ENCODE measurements at places on chromosomes 12 and 14.

DNA sequence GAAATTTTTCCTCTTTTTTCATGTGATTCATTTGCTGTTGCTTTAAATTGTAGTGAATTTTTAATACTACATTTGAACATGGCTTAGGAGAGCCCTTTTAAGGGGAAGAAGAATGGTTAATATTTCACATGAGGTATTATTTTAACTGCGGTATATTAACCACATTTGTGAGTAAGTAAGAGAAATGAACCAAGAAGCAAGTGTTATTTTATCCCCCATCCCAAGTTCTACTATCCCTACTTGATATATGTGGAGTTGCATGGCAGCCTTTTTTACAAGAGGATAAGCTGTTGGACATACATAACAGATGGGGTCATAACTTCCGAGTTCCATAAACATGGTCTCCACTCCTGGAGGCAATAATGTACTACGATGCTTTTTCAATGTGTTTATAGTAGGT is 623.3 kb downstream of the LRFN5 start:
- no peak for DNase-seq

GRCh38 chr12:120215766-120216735 is 15.1 kb upstream of the RPLP0 start:
- no peak for DNase-seq

DNA sequence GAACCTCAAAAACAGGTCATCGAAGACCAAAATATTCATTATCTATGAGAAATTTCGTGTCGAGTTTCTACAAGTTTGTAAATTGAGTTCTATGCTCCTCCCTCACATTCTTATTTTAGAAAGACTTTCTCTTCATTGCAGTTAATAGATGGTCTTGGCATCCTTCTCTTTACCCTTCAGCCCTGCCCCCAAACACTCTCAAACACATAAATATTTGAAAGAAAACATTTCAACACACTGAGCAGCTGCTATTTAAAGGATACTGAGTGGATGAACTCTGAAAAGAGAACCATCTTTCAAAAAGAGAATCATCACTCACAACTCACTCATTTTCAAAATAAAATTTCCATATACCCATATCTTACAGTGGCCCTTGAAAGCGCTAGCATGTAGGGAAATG is 67.1 kb downstream of the NUAK1 start:
- DNase-seq, result no peak

- no peak for DNase-seq
Observed at GRCh38 chr12:77247542-77247941, 182.2 kb upstream of the E2F7 start.

DNA sequence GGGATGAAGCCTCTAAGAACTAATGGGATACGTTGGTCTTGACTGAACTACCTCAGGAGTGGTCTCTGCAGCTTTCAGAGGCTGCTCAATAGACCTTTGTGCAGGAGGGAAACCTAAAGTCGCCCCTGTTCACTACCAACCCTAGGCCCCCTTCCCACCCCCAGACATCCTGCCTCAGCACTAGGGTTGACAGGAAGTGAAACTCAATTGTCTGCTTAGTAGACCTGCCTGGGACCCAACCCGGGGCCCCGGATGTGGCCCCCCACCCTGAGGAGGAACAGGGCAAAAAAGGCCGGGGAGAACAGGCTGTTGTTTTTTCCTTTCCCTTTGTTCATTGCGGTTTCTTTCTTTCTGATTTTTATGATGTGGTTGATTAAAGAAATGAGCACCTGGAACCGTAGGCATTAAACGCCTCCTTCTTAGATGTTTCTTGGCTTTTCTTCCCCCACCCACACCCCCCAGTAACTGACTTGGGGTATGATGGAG is 1.6 kb upstream of the DGKA start:
- DNase-seq, result peak; percentile 79

DNA sequence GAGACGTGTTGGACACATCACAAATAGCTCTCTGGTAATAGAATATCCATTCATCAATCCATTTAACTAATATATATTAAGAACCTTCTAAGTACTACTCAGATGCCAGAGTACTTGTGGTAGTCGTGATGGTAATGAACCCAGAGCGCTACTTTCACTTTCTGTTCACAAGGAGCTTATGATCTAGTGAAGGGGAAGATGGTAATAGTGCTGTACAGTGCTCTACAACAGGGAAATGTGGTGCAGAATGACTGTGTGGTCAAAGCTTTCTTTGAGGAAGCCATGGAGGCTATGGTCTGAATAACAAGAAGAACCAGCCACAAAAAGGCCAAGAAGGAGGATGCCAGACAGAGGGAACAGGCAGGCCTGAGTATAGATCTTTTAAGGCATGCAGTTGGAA is 212.0 kb downstream of the PTPRO start:
- DNase-seq, result no peak

DNA sequence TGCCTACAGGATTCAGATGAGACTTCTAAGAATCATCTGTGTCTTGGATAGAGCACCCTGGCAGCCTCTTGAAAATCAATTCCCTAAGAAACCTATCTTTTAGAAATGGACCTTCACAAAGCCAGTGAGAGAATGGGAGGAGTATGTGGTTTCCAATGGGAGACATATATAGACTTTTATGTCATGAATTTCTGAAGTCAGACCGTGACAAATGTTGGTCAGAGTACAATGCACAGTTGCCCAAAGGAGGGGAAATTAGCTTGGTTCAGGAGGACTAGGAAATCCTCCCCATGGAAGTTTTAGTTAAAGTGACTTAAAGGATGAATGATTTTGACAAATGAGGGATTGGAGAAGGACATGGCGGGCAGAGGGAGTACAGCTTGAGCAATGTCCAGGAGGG is 194.4 kb downstream of the DAD1 start:
- no peak for DNase-seq

GRCh38 chr12:113537046-113537750 is 65.5 kb upstream of the LHX5 start:
- no peak for DNase-seq

DNA sequence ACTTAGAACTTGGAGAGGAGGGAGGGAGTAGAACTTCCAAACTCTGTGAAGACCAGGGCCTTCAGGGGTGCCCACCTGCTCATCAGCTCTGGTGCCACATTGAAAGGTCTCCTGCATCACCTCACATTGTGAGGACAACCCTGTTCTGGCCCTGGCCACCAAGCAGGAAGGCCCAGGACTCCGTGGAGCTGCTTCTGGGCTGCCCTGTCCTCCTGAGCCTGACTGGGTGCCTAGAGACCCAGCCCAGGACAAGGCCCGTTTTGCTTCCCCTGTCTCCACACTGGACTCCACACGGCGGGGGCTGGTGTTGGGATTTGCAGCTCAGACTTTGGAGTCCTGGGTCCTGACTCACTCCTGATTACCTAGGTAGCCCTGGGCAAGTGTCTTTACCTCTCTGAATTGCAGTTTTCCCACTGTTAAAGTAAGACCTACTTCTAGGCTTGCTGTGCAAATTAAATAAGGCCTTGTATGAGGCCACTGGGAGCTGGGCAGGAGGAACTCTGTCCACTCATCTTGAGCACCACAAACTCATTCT is 12.5 kb upstream of the KRT82 start:
- no peak for DNase-seq

DNA sequence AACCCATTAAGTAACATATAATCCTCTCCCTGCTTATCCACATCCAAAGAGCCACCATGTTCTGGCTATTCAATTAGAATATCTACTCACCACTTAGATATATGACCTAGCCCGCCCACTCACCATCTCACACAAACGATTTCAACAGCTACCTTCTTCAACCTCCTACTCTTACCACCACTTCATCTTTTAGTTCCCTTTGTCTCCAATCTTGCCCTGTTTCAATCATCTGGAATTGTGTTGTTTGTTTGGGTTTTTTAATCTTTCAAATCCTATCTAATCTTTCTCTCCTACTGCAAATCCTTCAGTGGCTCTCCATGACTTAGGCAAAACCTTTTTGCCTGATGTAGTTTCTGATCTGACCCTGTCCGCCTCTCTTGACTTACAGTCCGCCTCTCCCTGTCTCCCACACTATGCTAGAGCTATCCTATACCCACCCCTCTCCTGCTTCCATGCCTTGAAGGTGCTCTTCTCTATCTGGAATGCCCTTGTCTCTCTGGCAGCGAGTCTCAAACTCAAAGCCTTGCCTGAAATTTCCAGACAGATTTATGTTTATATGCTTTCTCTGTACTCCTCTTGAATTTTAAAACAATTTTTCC is 161.0 kb upstream of the CRY1 start:
- no peak for DNase-seq

- no peak for DNase-seq
Observed at GRCh38 chr12:7667125-7667524, 1.4 kb upstream of the APOBEC1 start.

- DNase-seq, result no peak
Observed at GRCh38 chr14:23122086-23122485, 3.0 kb upstream of the CEBPE start.

- DNase-seq, result no peak
Observed at GRCh38 chr14:52873065-52873464, 77.8 kb downstream of the FERMT2 start.

GRCh38 chr12:62697893-62698292 is 231.3 kb downstream of the MON2 start:
- DNase-seq, result no peak

GRCh38 chr14:101945171-101945570 is 19.2 kb upstream of the DYNC1H1 start:
- no peak for DNase-seq

GRCh38 chr12:110585231-110585799 is 2.2 kb upstream of the PPTC7 start:
- DNase-seq, result peak; percentile 29

DNA sequence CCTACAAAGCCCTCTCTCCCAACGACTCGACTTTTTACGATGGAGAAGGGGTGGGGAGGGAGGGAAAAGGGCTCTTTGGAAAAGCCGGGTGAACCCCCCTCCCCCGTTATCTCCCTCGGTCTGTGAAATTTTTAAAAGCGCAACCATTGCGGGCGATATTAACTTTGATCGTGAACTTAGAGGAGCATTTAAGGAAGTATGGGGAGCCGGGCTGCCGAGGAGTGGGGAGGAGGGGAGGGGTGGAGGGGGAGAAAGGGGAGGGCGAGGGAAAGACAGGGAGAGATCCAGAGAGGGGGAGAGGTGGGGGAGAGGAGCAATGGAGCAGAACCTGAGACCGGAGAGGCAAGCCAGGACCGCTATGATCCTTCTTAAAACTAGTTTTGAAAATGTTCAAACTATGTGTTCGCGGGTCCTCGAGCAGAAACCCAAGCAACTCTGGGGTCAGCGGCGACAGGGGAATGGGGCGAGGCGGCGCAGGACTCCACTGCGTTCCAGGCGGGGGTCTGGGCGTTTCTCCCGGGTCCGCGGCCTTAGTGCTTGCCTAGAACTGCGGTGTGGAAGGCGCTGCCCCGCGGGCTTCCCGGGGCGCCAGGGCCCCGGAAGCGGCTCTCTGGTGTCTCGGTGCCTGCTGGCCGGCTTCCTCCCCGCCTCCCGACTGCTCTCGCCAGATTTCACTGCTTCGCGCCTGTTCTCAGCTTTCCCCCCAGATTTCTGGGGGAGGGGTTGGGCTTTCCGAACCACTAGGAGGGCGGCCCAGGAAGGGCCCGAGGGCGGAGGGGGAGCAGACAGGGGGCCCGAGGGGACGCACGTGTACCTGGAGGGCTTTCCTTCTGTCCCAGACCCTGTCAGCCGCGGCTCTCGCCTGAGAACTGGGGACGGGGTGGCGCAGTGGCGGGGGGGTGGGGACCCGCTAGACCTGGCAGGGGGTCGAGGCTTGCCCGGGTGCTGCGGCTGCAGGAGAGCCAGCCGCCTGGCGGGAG is at the start of gene HOTAIR:
TSS of gene HOTAIR (minus strand) at position 871 of the 980 bp plus-strand sequence.
- DNase-seq, result no peak

GRCh38 chr14:56341766-56342493 is 223.7 kb downstream of the PELI2 start:
- DNase-seq, result no peak

- DNase-seq, result no peak
Observed at GRCh38 chr14:104633276-104634137, 28.9 kb upstream of the TMEM179 start.

DNA sequence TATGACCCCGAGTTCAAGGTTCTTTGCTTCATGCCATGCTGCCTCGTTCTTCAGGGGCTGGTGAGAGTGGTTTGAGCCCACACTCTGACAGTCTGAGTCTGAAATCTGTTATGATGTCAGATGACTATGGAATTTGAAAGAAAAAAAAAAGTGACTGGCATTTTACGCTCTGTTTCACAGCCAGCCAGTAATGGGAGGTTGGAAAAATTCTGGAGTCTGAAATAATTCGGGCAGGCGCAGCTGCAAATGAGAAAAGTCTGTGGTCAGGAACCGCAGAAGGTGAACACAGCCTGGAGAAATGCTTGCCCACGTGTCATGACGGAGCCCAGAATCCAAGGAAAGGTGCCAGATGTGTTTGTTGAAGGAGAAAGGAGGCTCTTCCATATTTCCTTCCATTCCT is 269.8 kb upstream of the PWP1 start:
- no peak for DNase-seq

DNA sequence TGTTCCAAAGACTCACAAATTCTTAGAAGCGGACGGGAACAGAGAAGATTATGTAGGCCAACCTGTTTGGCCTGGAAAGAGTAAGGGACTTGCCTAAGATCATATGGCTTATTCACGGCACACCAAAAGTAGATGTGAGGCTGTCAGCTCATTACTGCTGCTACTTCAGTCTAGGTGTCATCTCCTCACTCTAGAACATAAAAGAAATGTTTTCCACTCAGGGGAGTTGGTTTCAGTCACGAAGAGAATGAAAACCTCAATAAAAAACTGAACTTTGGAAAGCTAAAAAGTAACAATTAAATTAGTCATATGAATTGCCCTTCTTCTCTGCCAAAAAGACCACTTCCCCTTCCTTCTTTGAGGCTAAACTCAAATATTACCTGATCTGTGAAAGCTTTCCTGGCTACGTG is 658 bp upstream of the CEP128 start:
- no peak for DNase-seq

GRCh38 chr12:25590011-25590721 is 37.1 kb upstream of the LMNTD1 start:
- no peak for DNase-seq

- DNase-seq, result no peak
Observed at GRCh38 chr12:124411281-124411878, 116.5 kb downstream of the RFLNA start.

DNA sequence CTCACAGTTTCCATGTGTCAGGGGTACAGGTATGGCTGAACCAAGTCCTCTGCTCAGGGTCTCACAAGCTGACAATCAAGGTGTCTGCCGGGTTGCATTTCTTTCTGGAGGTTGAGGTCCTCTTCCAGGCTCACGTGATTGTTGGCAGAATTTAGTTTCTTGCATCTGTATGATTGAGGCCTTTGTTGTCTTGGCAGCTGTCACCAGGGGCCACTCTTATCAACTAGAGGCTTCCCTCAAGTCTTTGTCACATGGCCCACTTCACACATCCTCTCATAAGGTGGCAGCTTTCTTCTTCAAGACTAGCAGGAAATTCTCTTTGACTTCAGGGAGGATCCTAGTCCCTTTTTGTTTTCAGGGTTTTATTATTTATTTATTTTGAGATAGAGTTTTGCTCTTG is 46.0 kb upstream of the FOS start:
- DNase-seq, result peak; percentile 14

GRCh38 chr14:52091928-52092327 is 23.1 kb upstream of the NID2 start:
- no peak for DNase-seq

Data from activated T-cell treated with anti-CD3 and anti-CD28 coated beads, Interleukin-2, amount 50 U/mL, for 4 hours (primary cell).